ENCODE measurements at places on chromosomes 16 and 17. TPM values are rescaled to one million over a fixed set of nuclear protein-coding genes. Genes with fewer than 3 reads are reported as not detected.

GRCh38 chr16:20774703-20775362, 11.0 kb downstream of the ACSM3 start:
- peak; percentile 87 for DNase-seq

Gene CHRNE
- total RNA-seq: 1.2 TPM

Gene SNAI3
- total RNA-seq: 2.6 TPM

Gene IRX3
- 30.5 TPM for total RNA-seq

Gene CLEC18A
- 0.28 TPM for total RNA-seq
